Ascending aorta (tissue), 2 donors: ENCODE measurements at places on chromosomes 6 and 20. TPM values are rescaled to one million over a fixed set of nuclear protein-coding genes. Genes with fewer than 3 reads are reported as not detected.
A peak's percentile ranks its signal among the peaks of the same experiment; 100 is the strongest.

LRRC1 gene
- total RNA-seq = 16.3 TPM

HEY2 gene
- 0.32 TPM for total RNA-seq

RNF39 gene
- total RNA-seq = not detected

SYCP2 gene
- total RNA-seq = 60.9 TPM

PRL gene
- not detected for total RNA-seq

SLC17A2 gene
- not detected for total RNA-seq

TSPO2 gene
- total RNA-seq = not detected

SSTR4 gene
- total RNA-seq = not detected

RARS2 gene
- 1.7 TPM for total RNA-seq

- no peak for DNase-seq
Observed at GRCh38 chr6:133837801-133838349, 51.0 kb upstream of the TCF21 start.

DNA sequence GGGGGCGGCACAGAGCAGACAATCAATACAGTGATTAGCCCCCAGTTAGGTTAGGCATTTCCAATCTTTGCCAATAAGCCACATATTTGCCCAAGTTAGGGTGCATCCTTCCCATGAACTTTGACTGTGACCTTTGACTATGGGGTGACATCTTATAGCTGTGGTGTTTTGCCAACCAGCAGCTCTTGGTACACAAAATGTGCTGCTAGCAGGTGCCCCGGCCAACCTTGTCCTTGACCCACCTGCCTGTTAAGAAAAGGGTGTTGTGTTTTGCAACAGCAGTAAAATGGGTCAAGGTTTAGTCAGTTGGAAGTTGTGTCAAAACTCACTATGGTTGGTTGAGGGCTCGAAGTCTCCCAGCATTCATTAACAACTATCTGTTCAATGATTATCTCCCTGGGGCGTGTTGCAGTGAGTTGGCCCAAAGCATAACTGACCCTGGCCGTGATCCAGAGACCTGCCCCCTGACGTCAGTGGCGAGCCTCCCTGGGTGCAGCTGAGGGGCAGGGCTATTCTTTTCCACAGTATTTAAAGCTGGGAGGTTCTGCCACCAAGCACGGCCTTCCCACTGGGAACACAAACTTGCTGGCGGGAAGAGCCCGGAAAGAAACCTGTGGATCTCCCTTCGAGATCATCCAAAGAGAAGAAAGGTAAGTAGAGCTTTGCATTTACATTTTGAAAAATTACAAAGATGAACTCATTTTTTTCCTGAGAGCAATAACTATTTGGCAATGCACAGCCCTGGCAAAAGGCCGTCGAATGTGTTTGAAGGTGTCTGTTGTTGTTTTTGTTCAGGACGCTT, at the start of gene PCK1:
TSS of gene PCK1 (plus strand) at position 557 of the 802 bp plus-strand sequence. CDS start 302 bp downstream, outside the sequence.
- no peak for DNase-seq

- DNase-seq = no peak
Observed at GRCh38 chr6:79064635-79065034, 13.4 kb downstream of the PHIP start.

DNA sequence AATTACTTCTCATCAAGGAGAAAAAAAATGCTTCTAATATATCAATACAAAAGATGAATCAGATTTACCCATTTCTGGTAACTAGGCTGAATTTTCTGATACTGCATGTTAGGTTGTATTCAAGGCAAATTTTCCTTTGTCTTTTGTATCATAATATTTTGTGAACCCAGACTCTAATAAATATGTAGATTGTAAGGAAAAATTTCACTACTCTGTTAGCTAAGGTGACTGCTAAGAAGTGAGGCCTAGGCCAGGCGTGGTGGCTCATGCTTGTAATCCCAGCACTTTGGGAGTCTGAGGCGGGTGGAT, 12.7 kb downstream of the TP53INP2 start:
- DNase-seq = no peak

- DNase-seq = no peak
Observed at GRCh38 chr6:116685437-116685993, 4.5 kb downstream of the KPNA5 start.

- DNase-seq = no peak
Observed at GRCh38 chr20:39468703-39469102, 506.6 kb downstream of the DHX35 start.

DNA sequence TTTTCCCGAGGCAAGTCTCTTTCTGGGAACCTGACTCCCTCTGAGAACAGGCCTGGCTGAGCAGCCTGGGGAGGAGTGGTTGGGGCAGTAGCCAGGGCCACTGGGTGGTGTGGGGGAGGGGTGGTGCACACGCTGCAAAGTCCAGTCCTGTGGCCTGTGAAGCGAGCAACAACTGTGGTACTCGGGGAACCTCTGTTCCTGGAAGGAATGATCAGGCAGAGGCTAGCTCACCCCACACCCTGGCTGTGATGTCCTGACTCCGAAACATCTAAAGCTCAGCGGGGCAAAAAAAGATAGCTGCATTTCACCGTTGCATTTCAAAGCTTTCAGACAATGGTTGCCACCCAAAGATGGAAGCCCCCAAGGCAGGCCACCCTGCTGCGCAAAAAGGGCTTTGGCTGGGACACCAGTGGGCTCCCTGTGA, 25.5 kb downstream of the PCK1 start:
- no peak for DNase-seq

GRCh38 chr6:118468682-118469465, 79.2 kb upstream of the PLN start:
- no peak for DNase-seq

DNA sequence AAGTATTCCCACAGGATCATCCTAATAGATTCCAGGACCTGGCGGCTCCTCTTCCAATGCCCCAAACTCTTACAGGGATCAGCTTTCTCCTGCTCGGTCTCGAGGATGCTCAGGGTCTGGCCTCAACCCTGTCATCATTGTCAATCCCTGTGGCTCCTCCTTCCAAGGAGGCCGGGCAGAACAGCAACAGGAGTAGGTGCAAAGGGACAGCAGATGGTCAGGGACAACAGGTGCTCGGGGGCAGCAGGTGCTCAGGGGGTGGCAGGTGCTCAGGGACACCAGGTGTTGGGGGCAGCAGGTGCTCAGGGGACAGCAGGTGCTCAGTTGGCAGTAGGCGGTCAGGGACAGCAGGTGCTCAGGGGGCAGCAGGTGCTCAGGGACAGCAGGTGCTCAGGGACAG, 84.8 kb downstream of the TTLL2 start:
- DNase-seq = no peak

GRCh38 chr6:130933712-130934200, 106.5 kb downstream of the SMLR1 start:
- no peak for DNase-seq

DNA sequence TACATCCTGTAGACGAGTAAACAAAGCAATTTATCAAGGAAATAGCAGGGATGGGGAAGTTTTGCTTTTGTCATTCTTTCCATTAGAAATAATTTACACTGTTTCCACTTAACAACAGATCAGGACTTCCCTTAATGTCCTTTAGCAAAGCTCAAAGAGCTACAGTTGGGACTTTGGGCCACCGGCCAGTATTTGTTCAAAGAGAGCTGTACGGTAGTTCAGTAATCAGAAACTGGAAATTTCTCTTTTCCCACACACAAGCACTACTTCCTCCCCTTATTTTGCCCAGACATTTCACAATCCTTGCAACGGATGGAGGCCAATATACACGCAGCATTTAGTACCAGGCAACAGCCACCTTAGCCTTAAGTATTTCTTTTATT, 12.1 kb upstream of the HINT3 start:
- DNase-seq = no peak

DNA sequence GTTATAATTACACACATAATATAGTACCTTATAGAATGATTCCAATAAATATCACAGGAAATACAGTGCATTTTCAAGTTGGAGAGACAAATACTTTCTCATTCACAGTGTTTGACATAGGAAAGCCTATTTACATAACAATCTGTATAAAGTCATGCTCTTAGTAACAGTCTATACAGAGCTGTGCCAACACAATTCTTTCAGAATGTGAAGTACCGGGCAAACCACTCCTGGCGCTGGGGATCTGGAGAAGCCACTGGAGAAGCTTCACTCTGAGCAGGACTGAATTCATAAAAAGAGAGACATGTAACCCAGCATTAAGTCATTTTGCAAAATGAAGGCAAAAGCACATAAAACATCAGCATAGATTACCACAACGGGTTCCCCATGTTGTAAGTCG, 24.9 kb upstream of the MCM9 start:
- no peak for DNase-seq

DNA sequence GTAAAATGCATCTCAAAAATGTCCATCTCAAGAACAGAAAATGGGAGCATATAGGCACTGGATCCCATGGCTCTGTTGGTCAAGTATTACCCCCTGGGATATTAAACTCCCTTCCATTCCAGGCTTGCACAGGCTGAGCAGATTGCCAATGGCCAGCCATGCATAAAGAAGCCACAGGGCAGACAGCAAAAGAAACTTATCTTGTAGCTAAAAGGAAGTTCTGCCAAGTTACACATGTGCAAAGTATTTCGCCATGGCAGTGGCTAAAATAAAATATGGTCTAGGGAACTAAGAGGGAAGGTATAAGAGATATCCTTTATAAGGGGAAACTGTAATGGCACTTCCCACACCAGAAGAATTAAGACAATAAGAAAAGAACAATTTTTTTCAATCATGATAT, 415.6 kb upstream of the BTBD3 start:
- DNase-seq = no peak

DNA sequence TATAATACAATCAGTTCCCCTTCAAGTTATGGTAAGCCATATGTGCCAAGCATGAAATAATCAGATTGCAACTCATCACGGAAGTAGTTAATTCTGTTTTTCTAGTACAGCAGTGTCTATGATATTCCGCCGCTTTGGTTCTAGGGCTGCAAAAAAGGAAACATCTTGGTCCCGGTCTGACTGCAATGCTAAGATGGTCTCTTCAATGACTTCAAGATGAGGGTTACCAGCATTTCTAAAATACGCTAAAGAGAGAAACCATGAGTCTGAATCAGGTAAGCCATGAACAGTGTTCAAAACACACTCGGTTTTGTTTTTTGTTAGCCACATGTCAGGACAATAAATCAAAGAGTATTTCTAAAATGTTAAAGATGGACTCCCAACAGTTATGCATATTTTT, 3.2 kb upstream of the ANKRD60 start:
- no peak for DNase-seq

DNA sequence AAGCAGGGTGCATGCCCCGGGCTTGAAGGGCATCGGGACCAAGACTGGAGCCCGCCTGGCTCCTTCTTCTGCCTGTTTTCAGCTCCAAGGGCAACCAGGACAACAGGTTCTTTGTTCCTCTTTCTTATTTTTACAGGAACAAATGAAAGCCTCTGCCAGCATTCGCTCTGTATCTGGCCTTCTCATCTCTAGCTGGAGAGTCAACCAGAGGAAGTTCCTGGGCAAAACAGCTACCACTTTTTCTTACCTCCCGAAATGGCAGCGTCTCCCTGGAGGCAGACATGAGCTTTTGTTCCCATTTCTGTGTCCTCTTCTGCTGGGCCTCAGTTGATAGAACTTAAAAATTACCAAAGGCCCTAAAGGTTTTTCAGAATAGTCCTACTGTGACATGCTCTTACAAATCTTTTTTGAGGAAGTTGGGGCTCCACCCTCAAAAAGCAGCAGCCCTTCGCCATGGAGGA, 74.1 kb upstream of the NAA20 start:
- DNase-seq = no peak

DNA sequence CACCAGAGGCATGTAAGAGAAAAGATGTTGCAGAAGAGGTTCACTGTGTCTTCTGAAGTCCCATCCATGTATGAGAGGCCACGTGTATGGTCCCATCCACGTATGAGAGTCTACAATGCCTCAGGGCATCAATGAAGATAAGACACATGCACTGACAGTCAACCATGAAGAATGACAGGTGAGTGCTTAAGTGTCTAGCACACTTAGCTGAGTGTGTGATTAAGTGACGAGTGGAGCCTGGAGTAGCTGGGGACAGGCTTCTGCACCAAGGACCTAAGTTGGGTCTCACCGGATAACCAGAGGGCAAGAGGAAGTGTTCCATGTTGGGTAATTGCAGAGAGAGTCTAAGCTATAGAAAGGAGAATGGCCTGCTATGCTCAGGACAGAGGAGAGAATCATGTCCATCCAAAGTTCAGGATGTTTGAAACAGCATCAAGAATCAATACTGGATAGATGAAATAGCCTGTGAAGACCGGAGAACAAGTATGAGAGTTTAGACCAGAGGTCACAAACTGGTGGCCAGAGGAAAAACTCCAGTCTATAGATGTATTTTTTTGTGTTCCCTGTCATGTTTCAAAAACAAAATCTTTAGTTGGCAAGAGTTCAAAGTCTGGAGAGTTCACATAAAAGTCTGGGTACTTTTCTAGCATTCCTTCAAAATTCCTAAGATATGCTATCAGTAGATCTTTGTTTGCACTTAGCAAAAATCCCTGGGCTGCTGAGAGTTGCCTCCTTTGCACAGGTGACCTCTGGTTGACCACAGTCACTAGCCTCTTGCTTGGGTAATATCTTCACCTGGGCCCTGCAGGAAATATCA, 165.8 kb downstream of the KIF16B start:
- no peak for DNase-seq

GRCh38 chr6:41741625-41742490, 5.3 kb downstream of the PGC start:
- DNase-seq = no peak

DNA sequence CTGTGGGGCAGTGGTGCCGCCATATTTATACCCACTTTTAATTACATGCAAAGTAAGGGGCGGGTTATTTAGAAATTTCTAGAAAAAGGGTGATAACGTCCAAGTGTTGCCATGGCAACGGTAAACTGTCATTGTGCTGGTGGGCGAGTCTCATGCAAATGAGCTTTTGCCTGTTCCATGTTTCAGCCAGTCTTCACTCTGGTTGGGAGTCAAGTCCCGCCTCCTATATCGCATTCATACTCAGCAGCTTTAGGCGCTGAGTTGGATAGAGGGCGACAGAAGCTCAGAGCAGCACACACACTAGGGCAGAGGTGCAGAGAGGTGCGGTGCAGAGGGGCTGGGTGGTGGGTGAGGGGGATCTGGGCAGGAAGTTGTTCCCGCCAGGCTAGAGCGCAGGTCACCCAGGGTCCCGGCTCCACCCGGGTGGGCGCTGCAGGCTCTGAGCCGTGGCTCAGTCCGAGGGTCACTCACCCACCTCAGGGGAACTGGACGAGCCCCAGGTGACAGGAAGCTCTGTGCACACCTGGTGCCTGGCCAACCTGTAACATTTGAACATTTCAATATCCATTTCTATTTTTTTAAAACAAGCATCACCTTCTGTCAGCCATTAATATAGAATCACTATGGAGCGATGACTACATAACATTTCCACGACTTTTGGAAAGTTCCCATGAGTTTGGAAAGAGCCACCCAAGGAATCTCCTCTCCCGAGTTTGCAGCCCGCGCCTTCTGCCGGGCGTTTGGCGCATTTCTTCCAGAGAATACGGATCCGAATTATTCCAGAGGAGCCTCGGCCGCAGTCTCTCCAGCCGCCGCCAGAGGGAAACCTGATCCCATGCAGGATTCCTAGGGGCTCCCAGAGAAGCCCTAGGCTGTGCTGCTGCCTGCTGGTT, 89.1 kb upstream of the PHACTR3 start:
- DNase-seq = peak; percentile 66

DNA sequence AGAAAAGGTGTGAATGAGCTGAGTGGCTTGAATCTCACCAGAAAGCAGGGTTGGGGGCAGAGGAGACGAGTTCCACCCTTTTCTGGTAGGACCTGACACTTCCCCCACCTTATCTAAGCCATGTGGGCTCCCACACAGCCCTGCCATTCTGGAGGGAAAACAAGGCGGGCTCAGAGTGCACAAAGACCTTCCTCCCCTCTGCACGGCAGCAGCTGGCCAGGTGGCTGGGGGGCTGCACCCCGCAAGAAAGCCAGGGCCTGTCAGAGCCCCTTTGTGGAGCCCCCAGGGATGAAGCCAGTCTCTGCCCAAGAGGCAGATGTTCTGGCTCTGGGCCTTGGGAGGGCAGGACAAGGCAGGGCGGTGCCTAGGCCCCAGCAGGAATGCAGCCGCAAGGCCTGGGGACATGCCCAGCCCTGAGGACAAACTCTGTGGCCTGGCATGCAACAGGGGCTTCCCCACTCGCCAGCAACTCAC, 48.4 kb upstream of the DSN1 start:
- no peak for DNase-seq
